Esophagus squamous epithelium (tissue), 5 donors: ENCODE measurements at places on chromosomes 3 and 15.
A peak's percentile ranks its signal among the peaks of the same experiment; 100 is the strongest.

DNA sequence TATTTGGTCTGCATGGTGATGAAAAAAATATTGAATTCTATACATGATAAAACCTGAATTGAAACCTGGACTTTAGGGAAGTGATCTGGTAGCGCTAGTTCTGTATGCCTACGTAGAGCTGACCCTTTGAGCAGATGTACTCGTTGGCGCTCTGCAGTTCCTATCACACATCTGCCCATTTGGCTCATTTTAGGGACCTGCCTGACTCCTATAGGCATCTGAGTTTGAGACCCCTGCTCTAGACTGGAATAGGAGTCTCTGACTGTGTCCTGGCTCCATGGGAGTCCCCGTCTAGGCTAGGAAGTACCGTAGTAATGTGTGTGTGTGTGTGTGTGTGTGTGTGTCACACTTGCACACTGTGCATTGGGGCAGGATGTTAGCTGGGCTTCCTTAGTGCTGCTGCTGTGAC is 21.2 kb downstream of the STARD5 start:
- no peak for DNase-seq

GRCh38 chr3:2873986-2874385 is 236.2 kb downstream of the IL5RA start:
- no peak for DNase-seq

- DNase-seq: no peak
Measured at GRCh38 chr3:51712511-51712931, 5.7 kb downstream of the GRM2 start.

- no peak for DNase-seq
Measured at GRCh38 chr15:99385005-99385669, 133.9 kb downstream of the LRRC28 start.

DNA sequence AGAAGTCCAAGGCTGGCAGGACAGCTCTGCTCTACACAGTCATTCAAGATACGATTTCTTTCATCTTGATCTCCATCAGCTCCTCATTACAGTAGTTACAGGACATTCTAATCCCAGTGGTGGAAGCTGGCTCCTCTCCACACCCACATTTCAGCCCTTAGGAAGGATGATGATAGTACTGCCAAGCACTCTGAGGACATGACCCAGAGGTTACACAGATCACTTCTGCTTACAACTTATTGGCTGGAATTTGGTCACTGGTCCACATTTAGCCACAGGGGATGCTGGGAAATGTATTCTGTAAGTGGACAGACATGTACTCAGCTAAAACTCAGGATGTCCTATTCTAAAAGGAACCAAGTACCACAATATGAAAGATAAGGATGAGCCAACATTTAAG is 77.1 kb downstream of the IQCH start:
- DNase-seq: no peak

- DNase-seq: no peak
Measured at GRCh38 chr3:45079715-45080114, 53.6 kb downstream of the CLEC3B start.

DNA sequence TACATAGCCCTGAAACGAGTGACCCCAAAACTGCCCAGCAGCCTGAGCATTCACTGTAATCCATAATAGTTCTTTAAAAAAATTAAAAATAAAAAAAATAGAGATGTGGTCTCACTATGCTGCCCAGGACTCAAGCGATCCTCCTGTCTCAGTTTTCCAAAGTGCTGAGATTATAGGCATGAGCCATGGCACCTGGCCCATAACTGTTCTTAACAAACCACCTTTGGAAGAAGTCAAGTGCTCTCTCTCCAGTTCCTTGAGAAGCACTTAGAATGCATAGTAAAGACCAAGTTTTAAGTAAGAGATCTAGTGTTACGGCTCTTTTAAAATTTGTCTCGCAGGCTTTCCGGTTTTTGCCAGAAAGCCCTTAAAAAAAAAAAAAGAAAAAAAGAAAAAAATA is 8.2 kb downstream of the CDC25A start:
- DNase-seq: no peak

DNA sequence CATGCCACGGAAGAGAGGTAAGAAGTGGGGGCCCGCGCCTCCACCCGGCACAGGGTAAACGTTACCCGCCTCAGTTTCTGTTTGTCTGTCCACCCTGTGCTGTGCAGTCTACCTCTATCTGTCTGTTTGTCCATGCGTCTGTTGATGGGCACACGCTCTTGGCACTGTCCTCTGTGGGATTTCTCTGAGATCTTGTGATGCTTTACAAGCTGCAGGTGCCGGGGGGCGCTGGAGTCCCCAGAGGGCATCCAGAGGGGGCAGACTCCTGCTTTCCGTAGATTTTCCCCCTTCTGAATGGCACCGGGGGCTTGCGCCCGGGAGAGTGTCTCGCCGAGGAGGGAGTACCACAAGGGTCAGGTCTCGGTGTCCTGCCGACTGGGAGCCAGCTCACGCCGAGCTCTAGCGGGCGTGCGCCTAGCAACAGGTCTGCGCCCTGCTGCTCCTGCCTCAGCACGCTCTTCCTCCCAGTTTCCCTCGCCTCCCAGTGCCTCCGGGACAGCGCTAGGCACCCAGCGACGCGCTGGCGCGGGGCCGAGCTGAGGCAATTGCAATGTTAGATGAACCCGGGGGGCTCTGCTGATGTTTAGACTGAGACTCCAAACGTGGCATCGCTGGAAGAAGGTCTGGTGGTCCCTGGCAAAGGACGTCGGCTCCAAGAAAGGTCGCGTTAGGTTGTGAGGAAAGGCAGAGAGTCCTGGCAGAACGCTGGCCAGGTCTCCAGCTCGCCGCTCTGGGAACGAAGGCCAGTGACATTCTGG is 667 bp downstream of the CEMIP start:
- DNase-seq: no peak

GRCh38 chr3:132555306-132556035 is 41.6 kb upstream of the ACKR4 start:
- no peak for DNase-seq

GRCh38 chr3:63349583-63350573 is 71.8 kb downstream of the SYNPR start:
- DNase-seq: no peak

GRCh38 chr3:157125101-157125500 is 34.8 kb downstream of the CCNL1 start:
- no peak for DNase-seq

GRCh38 chr15:25773248-25773647 is 89.9 kb downstream of the ATP10A start:
- DNase-seq: no peak

DNA sequence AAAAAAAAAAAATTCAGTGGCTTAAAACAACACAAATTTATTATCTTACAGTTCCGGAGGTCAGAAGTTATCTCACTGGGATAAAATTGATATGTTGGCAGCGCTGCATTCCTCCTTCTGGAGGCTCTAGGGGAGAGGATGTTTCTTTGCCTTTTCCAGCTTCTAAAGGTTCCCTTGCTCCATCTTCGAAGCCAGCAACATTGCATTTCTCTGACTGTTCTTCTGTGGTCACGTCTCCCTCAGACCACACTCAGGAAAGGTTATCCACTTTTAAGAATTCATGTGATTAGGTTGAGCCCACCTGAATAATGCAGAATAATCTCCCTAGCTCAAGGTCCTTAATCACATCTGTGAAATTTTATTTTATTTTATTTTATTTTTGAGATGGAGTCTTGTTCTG is 23.4 kb upstream of the ACAP2 start:
- no peak for DNase-seq

DNA sequence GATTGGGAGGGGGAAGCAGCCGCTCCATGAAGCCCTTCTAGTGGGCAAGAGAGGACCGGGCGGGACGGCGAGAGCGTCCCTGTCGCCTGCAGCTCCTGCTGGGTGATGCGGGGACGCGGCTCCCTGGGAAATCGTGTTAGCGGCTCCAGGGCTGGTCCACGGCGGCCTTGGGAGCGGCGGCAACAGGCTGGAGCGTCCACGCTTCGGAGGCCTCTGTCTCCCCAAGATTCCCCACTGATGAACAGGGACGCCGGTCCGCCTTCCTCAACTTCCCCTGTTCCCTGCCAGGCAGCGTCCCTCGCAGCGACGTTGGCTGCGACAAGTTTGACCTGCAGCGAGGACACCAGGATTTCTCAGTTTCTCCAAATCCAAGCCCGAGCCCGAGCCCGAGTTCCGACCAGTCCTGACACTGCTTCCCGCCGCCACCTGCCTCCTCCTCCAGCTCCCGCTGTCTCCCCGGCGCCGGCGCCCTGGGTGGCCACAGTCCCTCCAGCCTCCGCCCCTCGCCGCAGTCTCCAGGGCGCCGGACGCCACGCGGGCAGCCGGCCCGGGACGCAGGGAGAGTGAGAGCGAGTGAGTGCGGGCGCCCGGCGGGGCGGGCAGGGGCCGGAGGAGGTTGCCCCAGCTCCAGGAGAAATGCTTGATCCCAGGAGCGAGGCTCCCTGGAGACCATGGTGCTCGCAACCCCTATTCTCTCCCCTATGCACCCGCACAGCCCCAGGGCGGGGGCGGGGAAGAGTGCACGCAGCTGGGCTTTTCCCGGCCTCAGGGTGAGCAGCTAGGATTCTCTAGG is 78.1 kb upstream of the RNF7 start:
- DNase-seq: no peak

DNA sequence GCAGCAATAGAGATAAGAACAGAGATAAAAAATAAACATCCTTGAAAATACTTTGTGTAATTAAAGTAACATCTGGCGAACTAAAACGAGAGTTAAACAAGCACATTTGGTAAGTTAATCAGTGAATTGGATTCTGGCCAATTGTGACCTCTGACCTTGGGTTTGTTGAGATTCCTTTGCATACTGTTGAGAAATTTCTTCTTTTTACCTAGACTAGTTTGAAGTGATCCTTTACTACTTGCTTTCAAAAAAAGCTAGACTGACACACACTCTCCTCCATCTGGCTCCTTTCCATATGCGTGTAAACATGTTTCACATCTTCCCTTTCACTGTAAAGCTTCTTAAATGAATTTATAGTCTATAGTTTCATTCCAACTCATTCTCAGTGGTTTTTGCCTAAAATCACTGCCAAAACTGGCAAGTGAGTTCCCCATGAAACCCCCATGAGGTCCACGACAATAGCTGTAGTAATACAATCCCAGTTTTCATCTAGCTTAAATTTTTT is 17.3 kb upstream of the GBE1 start:
- DNase-seq: no peak

DNA sequence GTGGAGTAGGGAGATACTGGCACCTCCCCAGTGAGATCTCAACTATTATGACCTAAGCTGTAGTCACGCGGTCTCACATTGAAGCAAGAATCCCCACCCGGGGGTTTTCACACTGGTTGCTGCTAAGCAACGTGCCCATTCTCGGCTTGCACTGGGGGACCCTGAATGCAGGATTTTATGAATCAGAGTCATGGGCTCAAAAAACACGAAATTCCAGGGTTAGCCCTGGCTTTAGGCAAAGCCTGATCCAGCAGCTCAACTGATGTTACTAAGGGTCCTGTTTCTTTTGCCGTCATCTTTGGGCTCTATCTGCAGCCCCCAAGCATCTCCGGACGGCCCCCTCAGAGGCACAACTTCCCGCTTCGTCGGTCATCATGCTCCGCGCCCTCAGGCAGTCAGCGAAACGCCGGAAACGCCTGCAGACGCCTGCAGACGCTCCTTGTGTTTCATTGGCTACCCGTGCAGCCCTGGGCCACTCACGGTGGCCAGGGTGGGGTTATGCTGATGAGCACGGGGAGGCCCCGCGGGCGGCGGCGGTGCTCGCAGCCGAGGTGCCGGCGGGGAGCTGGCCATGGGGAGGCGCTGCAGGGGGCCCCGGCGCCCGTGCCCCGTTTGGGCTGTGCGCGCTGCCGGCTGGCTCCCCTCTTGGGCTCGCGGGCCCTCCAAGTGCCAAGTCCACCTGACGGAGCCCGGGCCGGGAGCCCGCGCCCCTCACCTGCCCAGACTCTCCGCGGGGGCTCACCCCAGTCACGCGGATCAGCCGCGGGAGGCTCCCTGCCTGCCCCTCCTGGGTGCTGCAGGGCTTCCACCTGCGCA is 25.8 kb downstream of the EFCC1 start:
- peak; percentile 67 for DNase-seq

DNA sequence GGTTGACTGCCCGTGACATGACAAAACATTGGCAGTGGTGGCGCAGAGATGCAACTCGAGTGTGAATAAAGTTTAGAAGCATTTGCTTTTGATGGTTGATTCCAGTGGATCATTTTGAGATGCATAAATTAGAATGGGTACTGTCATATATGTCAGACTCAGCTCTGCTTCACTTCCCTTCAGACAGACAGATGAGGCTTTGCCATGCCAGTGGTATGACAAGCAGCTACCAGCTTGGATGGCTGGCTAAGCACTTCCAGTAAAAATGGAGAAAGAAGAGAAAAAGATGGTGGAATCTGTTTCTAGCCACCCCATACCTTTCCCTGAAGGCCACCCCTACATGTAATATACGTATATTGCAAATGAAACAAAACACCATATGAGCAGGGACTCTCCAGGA is 13.5 kb upstream of the CLEC3B start:
- DNase-seq: no peak

GRCh38 chr3:177789500-177789899 is 592.2 kb upstream of the TBL1XR1 start:
- DNase-seq: no peak

DNA sequence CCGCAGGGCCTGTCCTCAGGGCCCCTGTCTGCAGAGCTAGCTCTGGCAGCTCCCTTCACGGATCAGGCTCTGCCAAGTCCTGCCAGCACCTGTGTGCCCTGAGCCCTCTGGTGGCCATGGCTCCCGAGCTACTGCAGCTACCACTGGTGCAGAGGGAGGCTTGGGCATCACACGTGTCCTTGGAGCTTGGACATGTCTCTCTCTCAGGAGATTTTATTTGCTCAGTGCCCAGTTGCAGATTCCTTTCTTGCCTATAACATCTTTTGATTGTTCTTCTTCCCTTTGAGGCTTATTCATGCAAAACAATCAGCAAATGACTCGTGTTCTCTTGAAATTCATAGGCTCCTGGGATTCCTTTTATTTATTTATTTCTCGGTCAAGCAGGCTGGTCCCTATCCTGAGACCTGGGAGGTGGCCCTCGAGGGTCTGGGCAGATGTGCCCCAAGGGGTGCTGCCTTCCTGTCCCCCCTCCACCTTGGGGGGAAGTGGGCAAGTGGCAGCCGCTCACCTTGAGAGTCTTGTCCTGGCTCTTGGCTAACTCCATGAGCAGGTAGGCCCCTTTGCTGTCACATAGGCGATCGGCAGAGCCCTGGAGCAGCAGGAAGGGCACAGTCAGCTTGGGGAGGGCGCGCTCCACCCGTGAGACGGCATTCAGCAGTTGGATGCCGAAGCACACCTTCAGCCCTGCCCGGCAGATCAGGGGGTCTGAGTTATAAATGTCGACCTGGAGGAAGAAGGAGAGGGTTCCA is 21.9 kb downstream of the ABTB1 start:
- DNase-seq: no peak

GRCh38 chr3:115100806-115101205 is 46.3 kb downstream of the ZBTB20 start:
- DNase-seq: no peak

- no peak for DNase-seq
Measured at GRCh38 chr3:187989575-187990153, 164.3 kb upstream of the LPP start.

- no peak for DNase-seq
Measured at GRCh38 chr15:57697588-57697987, 8.9 kb upstream of the POLR2M start.

- no peak for DNase-seq
Measured at GRCh38 chr3:169548194-169548593, 115.3 kb downstream of the MECOM start.
